ENCODE measurements at places on chromosomes 5 and 9.

- no peak for DNase-seq
Observed at GRCh38 chr5:172843825-172844576, 9.9 kb downstream of the ERGIC1 start.

DNA sequence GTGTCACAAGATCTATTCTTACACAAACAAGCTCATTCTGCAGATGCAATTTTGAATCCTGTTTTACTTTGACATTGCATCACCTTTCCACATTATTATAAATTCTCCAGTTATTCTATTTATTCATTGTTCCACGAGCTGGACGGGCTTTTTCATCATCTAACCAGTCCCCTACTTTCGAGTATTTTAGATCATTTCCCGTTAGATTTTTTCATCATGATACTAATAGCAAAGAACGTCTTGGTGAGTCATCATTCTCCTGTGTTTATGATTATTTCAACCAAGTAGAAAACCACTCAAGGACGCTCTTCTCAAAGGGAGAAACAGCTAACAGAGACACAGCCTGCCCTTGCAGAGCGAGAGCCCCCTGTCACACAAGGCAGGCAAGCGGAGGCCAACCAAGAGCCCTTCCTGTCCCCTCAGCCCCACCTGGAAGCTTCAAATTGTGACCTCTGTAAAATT is 15.1 kb downstream of the BBLN start:
- no peak for DNase-seq

DNA sequence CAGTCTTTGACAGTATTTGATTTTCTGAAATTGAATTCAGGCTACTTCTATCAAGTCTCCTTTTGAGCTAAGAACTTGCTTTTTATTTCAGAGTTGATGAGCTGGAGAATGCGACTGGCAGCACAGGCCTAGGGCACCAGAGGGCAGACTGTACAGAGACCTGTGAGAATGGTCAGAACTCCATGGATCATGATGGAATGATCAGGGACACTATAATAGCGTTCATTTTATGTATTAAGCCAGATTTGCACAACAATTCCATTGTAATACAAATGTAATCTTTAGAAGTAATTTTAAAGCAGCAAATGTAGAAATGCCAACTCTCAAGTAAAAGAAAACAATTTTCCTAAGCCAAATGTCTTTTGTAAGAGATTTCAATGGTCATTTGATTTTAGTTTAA is 902.4 kb downstream of the NR2F1-AS1 start:
- DNase-seq, result no peak

- no peak for DNase-seq
Observed at GRCh38 chr5:140596321-140596741, 31.7 kb downstream of the SLC35A4 start.

DNA sequence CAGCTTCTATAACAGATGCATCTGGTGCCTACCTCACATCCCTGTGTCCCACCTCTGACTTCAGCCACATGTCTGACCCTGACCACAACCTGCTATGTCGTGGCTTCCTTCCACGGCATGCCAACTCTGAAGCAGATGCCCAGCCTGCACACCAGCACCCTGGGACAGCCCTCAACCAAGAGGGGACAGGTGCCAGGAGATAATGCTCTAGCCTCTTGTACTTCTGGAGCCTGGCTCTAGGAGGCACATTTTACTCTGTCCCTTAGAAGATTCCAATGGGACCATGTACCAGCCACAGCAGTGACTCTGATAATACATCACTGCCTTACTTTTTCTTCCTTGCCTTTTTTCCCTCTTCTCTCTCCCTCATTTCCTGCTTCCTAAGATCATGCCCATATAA is 51.4 kb downstream of the EBF1 start:
- no peak for DNase-seq

GRCh38 chr5:109030360-109031143 is 282.9 kb downstream of the FER start:
- DNase-seq, result no peak

- no peak for DNase-seq
Observed at GRCh38 chr5:151068433-151069197, 12.2 kb downstream of the TNIP1 start.

DNA sequence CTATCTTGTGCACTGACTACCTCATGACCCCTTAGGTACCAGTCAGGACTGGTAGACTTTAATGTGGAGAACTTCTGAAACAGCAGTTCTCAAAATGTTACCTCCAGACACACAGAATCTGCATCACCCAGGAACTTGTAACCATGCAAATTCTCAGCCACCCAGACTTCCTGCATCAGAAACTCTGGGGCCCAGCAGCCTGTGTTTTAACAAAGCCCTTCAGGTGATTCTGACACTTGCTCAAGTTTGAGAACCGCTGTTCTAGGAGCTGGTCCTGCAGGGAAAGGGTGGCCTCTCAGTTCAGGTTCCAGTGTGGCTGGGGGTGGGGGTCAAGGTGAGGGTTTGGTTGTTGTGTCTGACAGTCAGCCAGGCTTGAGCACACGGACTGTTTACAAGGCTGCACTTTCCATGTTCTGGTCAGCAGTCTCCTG is 28.4 kb downstream of the ZFP62 start:
- no peak for DNase-seq

- no peak for DNase-seq
Observed at GRCh38 chr9:29211580-29212396, 1638.5 kb upstream of the C9orf72 start.

DNA sequence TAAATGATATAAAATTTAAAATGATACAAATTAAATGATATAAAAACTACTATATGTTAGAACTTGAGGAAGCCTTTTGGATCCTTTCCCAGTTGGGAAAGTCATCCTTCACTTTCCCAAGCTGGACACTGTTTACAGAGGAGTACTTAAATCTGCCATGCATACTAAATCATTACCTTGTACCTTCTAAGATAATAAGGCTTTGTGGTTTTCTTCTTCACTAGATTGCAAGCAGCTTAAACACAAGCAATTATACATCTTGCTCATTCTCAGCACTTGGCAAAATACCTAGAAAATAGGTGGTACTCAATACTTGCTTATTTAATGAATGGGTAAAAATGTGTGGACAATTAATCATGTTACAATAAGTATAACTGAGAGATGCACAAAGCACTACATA is 666.8 kb downstream of the PTPRD start:
- DNase-seq, result no peak

DNA sequence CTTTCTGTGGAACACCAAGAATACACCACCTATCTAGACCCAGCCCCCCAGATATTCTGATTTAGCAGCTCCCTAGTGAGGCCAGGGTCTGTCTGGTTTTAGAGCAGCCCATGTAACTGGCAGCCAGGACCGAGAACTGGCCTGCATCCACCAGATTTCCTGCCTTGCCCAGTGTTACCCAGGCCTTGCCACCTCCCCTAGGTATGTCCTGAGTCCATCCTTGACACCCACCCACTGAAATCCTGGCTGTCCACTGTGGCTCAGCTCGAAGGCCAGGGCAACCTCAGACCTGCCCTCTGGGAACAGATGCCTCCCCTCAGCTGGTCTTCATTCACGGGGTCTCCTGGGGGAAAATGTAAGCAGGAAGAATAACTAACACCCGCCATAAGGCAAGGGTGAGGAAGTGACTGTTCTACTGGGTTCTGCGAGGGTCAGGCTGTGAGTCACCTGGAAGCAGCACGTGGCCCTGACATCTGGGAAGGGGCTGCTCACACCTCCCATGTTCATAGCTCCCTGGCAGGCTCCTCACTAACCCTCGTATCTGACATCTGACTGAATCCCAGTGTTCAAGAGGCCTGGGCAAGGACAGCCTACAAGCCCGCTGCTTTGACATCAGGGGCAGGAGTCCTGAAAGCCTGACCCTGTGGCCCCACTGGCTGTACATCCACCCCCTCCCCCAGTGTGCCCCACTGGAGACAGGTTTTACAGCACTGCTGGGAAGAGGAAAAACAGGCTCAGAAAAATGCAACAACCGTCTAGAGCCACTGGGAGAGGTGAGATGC is 72.7 kb downstream of the SEMA4D start:
- DNase-seq, result no peak

GRCh38 chr5:1834022-1834551 is 32.9 kb downstream of the NDUFS6 start:
- DNase-seq, result no peak

GRCh38 chr9:75669721-75670120 is 220.8 kb upstream of the PCSK5 start:
- DNase-seq, result no peak

DNA sequence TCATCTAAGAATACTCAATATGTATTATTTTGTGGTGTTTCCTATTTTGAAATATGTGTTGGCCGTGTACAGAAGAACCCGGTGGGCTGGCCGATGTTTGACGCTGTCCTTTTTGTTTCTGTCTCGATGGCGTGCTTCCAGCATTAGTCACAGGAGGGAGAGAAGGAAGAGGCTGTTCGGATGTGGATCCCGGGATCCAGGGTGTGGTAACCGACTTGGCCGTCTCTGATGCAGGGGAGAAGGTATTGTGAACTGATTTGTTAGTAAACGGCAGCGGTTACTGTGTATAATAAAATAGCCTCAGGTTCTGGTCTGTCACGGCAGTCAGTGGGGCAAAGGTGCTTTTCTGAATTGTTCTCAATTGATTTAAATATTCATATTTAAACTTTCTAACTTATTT is 275.0 kb downstream of the ARHGEF28 start:
- peak; percentile 66 for DNase-seq
